ENCODE measurements at places on chromosomes 13 and 19.
A peak's percentile ranks its signal among the peaks of the same experiment; 100 is the strongest.

DNA sequence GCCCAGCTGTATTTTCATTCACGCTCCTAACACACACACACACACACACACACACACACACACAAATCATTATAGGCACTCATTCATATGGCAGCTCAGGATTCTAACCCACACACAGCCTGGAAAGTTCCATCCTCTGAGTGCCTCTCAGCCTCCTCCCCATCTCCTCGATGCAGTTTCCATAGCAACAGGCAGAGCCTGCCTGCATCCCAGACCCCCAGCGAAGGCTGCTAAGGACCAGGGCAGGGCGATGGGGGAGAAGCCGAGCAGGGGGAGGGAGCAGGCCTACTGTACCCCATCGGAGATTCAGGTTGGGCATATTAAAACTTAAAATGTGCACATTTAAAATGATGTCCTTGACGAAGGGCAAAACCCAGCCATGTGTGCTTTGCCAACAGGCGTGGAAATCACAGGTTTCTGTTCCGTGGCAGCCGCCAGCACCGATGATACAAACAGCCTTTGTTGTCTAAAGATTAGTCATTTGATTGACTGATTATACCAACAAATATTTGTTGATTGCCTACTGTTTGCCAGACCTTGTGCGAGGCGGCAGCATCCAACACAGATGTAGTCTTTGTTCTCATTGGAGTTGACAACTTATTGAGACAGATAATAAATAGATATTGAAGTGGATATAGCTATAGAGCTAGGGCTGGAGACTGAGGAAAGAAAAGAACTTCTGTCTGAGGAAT, 43.8 kb upstream of the USP29 start:
- DNase-seq, result peak; percentile 40

DNA sequence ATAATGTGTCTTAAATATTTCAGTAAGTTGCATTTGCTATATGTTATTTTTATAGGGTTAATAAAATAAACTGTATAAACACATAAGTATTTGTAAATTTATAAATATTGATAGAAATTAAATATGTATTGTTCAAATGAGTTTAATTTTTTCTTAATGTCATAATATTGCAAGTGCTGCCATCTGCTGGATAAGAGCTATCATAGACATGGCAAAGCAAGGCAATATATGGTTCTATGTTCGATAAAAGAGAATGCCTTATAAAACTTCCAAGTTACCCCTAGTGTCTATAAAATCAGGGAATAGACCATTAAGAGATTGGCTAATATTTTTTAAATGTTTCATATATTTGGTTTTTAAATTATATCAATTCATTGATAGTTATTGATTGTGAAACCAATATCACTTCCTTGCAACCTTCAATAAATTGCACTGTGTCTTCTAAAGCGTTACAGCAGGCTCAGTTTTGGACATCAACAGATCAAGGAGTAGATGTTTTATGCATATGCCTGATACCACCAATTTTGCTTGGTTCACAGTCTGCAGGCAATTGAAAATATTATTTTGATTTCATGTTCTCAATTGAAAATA, 29.0 kb upstream of the SLITRK6 start:
- no peak for DNase-seq

DNA sequence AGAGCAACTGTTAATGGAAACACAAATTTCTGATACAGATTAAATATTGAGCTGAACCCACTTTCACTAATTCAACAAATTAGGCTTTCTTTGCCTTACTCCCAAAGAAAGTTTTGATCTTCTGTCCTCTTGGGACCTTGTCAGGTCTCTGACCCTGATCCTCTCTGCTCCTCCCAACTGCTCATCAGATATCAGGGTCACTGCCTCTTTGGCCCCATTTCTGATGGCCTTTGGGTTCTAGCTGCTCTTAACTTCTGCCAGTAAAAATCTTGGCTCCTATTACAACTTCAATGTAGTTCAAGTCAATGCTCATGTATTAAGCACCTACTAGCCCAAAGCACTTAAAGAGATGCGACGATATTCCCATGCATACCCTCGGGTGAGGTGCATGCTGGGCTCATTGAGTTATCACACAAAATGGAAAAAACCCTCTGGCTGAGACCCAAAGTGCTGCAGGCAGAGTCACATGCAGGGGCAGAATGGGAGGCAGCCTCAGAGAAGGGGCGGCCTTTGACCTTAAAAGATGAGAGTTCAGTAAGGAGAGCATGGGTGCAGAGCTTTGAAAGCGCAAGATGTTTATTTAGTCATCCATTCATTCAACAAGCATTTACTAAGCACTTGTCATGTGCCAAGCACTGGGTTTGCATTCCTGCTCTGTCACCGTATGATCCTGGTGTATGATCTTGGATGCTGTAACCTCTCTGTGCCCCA, 183.4 kb downstream of the USP12 start:
- DNase-seq, result no peak

DNA sequence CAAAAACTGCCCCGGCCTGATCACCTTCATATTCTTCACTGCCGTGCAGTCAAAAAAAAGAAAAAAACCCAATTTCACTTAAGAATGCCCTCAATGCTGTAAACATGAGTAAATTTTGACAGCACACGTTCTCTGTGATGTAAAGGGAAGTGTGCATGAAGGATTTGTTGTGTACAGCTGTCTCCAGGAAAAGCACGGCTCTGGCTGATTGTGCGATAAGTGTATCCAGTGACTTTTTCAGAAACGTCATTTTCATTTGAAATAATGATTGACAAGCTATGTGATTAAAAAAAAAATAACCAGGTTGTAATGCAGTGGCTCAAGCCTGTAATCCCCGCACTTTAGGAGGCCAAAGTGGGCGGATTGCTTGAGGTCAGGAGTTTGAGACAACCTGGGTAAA, 39.6 kb downstream of the ANKRD10 start:
- no peak for DNase-seq

GRCh38 chr13:46715363-46715762, 81.6 kb downstream of the ESD start:
- DNase-seq, result no peak

- DNase-seq, result peak; percentile 43
Observed at GRCh38 chr19:9847087-9847671, 12.1 kb downstream of the PIN1 start.

DNA sequence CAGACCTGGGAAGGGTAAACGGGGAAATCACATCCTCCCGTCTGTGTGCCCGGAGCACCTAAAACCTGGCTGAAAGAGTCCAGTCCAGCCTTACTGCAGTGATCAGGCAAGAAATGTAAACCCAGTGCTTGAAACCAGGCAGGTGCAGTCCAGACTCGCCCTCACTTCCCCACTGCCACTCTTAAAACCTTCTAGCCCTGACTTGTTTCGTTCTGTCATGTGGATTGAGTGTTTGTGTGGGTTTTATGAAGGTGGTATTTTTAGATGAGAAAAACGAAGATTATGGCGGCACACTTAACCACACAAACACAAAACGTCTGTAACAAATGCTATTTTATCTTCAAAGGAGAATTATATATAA, 839 bp upstream of the CKAP2 start:
- no peak for DNase-seq

DNA sequence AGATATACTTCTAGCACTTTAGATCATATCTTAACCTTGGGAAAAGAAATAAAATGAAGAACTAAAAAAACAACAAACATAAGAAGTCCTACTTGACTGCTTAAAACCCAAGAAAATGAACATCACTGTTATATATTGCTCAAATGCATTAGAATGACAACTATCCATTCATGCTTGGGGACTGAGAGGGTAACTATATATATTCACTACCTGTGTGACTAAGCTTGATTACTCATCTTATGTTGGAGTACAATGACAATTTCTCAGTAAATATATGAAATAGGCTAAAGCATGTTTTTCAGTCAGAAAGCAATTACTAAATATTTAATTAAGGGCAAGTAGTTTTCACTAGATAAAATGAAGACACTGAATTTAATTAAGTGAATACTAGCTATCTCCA, 40.1 kb downstream of the ZC3H13 start:
- no peak for DNase-seq

- DNase-seq, result no peak
Observed at GRCh38 chr19:35031072-35031881, 1.0 kb downstream of the SCN1B start.

- DNase-seq, result no peak
Observed at GRCh38 chr19:28857967-28858366, 355.0 kb downstream of the UQCRFS1 start.

DNA sequence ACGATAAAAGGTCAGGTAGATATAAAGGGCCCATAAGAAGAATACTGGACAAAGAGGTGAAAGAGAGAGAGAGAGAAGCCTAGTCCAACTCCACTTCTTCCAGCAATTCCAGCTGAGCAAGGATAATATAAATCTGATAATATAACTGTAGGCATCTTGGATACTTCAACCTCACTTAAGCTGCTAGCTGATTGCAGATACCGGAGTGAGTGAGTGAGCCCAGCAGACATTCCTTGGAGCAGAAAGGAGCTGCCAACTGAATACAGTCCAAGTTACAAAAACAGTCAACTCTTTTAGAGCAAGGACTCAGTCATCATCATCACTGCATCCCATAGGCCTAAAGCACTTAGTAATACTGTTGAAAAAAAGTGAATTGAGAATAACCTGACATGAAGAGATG, 387.6 kb downstream of the SLITRK6 start:
- no peak for DNase-seq

GRCh38 chr13:97215325-97215724, 6.8 kb upstream of the MBNL2 start:
- DNase-seq, result no peak

DNA sequence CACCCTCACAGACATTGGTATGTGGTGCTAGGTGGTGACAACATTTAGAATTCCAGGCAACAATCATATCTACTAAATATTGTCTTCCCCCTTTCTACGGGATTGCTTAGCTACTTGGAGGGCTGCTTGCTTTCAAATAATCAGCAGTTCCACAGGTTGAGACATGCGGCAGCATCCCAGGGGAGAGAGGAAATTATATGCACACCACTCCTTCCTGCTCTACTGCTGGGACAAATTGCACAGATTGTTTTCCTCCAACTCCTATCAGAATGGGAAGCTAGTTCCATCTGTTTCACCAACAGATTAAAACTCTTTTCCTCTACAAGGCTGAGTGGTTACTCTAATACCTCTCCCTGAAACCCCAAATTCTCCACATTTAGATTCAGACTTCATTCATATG, 275.4 kb downstream of the DNAJC15 start:
- no peak for DNase-seq

- peak; percentile 8 for DNase-seq
Observed at GRCh38 chr13:105202354-105202753, 1333.1 kb downstream of the EFNB2 start.

DNA sequence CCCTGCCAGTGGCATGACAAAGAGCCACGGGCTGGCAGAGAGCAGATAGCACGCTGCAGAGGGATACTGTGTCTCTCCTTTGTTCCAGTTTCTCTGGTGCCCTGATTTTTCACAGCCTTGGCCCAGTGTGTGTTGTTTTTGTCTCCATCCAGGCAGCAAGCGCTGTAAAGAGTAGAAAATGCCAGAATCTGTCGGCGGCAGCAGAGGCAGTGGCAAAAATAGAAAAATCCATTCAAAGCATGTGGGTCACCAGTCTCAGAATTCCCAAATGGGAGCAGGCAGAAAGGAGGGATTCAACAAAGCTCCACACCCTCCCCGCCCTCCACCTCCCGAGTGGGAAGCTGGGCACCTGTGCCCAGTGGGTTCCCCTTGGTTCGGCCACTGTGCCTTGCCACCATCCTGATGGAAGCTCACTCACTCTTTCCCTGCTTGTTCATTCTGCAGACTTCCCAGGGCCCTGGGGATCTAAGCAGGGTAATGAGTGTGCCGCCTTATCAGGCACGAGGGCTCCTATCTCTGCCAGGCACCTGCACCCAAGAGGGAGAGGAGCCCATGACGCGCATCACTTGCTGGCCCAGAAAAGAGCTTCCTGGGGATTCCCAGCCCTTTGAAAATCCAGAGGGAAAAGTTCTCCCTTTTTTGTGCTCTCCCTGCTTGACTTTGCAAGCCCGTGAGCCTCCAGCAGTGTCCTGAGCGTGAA, 416.9 kb downstream of the IRS2 start:
- no peak for DNase-seq

DNA sequence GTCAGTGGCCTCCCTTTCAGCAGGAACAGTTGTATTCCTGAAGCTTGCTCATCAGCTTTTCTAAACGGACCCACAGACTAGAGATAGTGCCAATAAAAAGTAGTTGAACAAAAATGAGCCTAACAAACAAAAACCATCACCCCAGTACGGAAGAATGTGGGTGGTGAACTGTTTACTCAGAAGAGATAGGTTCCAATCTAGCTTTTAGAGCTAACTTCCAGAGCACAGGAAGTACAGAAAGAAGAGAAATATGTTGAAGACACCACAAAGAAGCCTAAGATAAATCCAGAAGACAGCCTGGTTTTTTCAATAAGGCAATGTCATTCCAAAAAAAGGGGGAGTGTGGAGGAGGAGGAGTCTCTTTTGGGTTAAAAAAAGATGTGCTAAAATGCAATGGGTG, 2.8 kb upstream of the LMO7 start:
- peak; percentile 59 for DNase-seq

GRCh38 chr19:38634757-38635482, 12.5 kb upstream of the ACTN4 start:
- peak; percentile 66 for DNase-seq

GRCh38 chr13:85427416-85427815, 371.8 kb downstream of the SLITRK6 start:
- no peak for DNase-seq

- DNase-seq, result no peak
Observed at GRCh38 chr13:98349731-98350305, 172.7 kb upstream of the RNF113B start.

DNA sequence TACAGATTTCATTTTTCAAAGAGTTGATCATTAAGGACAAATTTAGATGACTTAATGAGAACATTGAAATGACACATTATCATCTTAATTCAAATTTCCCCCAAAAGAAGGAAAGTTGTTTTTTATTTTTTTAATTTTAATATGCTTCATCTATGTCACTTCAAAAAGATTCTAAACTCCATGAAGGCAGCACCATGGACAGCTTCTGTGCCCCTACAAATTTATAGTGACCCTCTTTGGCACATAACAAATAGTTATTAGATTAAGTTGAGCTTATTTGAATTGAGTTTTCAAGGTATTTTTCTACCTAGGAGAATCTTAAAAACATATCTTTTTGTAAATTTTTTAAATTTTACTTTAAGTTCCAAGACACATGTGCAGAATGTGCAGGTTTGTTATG, 198.6 kb downstream of the DCT start:
- no peak for DNase-seq

DNA sequence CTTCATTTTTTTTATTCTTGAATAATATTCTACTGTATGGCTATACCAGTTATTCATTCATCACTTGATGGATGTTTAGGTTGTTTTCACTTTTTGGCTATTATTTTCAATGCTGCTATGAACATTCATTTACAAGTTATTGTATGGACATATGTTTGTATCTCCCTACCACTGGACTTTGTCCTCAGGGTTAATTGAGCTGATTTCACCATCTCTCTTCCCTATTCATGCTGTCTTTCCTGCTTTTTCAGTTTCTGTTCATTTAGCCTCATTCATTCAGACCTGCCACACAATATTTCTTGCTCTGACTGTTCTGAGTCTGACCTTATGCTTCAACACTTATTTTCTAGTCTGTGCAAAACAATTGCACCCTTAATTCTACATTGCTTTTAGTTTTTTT, 12.3 kb upstream of the C1QTNF9B start:
- no peak for DNase-seq

Measured in COLO829 (cell line).